ENCODE measurements at places on chromosomes 1 and 21.

DNA sequence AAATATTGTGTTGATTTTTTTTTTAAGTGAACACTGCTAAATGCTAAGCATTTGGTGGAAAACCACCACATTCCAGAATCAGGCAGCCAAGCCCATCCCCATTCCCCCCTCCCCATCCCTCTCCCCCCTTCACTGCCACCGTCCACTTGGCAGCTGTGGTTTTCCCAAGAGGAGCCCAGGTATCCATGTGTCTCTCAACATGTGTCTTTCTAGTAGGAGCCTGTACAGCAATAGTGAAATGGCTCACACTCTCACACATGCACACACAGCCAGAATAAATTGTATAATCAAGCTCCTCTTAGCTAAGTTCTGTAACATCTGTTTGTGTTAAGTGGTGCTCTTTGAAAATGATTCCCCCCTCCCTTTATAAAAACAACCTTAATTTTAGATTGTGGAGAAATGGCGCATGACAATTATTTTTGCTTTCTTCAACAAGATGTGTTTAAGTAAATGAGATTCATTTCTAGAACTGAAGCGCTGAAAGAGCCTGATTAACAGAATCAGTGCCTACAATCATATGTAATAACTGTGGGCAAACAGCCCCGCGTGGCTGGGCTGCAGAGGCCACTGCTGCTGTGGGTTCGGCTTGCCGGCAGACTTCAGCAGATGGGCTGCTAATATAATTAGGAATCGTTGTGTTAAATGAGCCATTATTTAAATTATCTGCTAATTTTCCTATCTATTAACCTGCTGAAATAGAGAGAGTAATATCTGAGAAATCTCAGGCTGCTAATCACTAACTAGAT lies 43.3 kb downstream of the BACE2 start:
- no peak for DNase-seq

DNA sequence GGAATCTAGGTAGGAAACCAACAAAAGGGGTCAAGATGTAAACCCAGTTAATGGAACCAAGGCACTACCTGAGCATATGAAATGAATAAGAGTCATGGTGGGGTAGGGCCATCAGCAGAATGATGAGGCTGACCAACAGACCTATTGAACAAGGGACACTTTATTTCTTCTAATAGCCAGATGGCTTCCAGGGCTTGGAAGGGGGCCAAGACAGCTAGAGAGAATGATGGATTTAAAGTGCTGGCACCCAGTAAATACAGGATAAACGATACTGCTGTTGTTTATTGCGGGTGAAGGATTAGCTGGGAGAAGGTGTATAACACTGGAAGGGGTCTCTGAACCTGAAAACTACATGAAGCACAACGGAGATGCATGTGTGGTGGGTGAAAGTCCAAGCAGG lies 15.6 kb downstream of the DDAH1 start:
- DNase-seq: no peak

DNA sequence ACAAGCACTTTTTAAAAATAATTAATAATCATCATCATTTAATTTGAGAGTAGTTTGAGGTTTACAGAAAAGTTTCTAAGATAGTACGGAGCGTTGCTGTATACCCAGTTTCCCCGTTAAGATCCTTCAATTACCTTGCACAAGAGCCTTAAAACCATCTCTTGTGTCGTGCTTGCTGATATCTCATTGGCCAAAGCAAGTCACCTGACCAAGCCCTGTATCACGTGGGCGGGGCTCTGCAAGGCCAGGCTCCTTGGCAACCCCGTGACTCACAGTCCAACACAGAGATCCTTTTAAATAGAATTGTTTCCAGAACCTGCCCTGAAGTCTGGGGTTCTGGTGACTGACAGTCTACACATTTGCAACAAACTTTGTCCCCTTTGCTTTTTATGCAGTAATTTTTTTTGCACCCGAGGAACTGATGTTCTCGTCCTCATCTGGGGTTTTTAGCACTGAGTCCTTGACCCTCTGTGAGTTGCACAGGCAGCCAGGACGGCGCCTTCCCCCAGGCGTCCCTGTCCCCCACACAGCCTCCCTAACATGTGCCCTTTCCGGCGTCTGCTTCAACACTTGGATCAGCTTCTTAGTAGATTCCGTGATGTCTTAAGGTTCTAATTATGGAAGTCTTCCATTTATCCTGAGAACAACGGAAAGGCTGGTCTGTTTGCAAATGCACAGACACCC lies 183.3 kb upstream of the TMEM51 start:
- peak; percentile 76 for DNase-seq

DNA sequence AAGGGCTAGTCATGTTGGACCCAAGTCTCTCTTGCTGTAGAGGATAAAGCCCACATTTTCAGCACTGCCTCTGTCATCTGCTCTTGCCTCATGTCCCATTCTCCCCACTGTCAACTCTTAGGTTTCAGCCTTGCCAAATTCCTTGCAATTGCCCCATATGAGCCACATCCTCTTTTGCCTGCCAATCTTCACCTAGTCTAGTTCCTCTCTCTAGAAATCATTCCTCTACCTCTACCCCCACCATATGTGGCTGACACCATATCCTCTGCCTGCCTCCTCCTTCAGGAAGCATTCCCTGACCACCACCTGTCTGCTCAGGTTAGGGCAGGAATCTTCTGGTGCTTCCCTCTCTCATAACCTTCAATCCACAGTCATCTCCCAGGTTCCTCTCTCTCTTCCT lies 38.2 kb downstream of the SLC9A1 start:
- DNase-seq: no peak

- DNase-seq: no peak
Measured at GRCh38 chr1:17729909-17730308, 25.2 kb upstream of the ACTL8 start.

GRCh38 chr1:32706491-32706890 lies 3.9 kb upstream of the SYNC start:
- no peak for DNase-seq

- no peak for DNase-seq
Measured at GRCh38 chr21:24935991-24936390, 671.3 kb downstream of the MRPL39 start.

DNA sequence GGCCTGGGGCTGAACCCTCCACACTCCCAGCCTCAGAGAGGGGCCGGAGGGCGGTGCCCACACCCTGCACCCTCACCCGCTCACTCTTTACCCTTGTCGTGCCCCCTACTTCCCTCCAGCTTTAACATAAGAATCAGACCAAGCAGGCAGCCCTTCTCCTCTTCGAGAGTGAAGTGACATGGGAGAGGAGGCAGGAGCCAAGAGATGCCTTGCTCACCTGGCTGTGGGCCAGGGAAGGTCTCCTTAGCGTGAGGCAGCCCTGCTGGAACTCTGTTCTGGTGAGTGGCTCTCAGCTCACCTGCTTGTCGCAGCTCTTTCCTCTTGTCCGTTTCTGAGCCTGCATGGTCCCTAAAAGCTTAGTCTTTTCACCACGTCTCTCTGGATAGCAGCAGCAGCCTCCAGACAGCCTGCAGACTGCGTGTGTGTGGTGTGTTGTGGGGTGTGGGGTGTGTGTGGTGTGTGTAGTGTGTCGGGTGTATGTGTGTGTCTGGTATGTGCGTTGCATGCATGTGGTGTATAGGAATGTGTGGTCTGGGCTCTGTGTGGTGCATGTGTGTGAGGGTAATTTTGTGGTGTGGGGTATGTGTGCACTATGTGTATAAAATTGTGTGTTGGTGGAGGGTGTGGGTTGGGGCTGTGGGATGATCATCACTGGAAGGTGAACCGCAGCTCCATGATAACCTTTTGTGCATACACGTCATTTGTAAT lies 86.7 kb downstream of the CCDC185 start:
- no peak for DNase-seq

Measured in stromal cell of bone marrow (primary cell).